ENCODE measurements at places on chromosomes 2 and 18.

DNA sequence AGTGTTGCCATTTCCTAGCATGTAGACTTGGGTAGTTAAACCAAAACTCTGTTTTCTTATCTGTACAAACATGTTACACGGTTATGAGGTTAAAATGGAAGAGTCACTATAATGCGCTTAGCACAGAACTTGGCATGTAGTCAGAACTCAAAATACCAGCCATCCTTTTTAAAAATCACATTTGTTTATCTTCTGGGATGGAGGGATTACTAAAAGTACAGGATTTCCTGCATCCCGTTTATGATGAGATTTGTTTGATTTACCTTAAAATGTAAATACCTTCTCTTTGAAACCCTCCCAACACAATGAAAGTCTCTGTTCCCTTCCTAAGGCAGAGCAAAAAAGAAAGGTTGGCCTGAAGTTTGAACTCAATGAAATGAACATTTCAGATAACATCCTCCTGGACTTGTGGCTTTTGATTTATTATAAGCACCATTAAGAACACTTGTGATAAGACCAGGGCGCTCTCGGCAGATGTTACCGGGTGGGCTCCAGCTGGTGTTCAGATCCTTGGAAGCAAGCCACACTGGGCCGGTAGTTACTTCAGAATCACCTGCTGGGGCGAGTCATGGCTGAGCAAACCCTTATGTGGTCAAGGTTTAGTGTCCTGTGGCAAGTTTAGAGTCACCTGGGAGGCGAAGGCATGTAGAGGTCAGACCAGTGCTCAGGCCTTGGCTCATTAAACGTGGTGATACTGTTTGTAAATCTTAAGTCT is 105.7 kb downstream of the MGAT5 start:
- no peak for DNase-seq

DNA sequence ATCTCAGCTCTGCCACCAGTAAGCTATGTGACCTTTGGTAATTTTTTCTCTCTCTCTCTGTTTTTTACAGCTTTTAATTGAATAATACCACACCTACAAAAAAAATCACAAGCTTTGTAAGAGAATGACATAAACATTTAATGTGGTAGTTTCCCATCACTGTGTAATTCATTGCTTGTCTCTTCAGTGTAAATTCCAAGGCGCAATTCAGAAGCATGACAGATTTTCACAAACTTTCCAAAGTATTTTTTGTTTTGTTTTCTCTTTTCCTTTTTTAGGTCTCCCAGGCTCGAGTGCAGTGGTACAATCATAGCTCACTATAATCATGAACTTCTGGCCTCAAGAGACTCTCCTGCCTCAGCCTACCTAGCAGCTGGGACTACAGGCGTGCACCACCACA is 25.0 kb upstream of the PPM1B start:
- DNase-seq = no peak

GRCh38 chr2:234834228-234834923 is 117.4 kb upstream of the SH3BP4 start:
- no peak for DNase-seq

GRCh38 chr2:23503097-23503496 is 118.1 kb downstream of the KLHL29 start:
- no peak for DNase-seq

GRCh38 chr18:9337873-9338272 is 3.3 kb downstream of the TWSG1 start:
- DNase-seq = no peak

DNA sequence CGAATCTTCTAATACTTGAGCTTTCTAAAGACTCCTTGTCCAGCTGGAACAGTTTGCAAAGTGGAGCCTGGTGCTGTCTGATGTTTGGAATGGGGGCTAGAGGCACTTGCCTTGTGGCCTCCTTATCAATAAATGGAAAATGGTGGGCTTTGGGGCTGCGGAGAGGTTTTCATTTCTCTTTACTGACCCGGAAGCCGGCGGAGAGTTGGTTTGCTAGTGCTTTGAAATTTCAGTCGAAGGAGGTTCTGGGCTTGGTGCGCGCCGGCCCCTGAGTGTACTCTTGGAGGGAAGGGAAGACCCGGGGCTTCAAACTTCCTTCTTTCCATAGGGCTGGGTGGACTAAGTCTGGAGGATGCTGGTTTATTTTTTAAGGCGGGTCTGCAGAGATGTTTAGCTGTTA is 714 bp downstream of the RPIA start:
- peak; percentile 72 for DNase-seq
